Left renal pelvis (tissue), 4 donors: ENCODE measurements at places on chromosomes 13 and 19.

DNA sequence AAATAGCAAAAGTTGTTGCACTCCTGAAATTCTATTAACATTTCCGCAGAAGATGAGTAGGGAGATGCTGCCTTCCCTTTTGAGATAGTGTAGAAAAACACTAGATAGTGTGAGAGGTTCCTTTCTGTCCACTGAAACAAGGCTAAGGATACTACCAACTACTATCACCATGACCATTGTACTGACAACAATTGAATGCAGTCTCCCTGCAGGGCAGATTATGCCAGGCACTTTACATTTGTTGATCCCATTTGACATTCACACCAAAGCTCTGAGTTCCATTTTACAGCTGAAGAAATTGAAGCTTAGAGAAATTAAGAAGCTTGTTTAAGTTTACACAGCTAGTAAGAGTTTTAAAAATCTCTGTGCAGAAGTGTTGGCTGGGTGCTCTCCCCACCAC, 55.0 kb downstream of the CYSLTR2 start:
- DNase-seq = no peak

DNA sequence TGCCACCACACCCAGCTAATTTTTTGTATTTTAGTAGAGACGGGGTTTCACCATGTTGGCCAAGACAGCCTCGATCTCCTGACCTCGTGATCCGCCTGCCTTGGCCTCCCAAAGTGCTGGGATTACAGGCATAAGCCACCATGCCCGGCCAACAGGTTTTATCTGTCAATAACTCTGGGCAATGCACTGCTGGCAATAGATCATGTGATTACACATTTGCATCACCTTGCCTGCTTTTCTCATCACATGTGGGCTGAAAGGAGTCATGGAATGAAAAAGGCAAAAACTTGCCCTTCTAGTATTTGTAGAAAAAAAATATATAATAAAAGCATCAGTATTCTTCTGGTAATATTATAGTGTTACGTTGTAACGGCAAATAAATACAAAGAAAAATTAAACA, 164.5 kb downstream of the NHLRC3 start:
- DNase-seq = no peak

- DNase-seq = no peak
These were observed 66.8 kb downstream of the ATP7B start for GRCh38 chr13:51944428-51944827.

GRCh38 chr13:113916330-113916815, 52.5 kb upstream of the GAS6 start:
- DNase-seq = no peak

DNA sequence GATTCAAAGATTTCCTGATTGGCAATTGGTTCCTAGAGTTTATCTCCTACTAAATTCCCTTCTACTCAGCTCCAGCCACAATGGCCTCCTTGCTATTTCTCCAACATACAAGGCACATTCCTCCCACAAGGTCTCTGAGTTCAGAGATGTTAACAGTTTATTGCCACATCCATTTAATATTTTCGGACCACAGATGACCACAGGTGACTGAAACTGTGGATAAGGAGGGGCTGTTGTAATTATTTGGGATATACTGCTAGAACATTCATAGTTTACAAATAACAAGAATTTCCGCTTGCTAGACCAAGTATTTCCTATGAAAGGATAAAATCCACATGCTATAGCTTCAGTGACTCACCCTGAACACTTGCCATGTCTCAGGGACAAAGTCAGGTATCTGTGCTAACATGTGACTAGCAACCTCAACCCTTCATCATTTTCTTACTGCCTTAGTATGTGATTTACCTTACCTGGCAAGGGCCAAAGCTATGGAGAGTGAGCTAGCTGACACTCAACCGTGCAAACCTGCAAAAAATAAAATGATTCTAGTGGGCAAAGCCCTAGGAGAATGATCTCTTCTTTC, 117.7 kb downstream of the TBC1D4 start:
- no peak for DNase-seq

DNA sequence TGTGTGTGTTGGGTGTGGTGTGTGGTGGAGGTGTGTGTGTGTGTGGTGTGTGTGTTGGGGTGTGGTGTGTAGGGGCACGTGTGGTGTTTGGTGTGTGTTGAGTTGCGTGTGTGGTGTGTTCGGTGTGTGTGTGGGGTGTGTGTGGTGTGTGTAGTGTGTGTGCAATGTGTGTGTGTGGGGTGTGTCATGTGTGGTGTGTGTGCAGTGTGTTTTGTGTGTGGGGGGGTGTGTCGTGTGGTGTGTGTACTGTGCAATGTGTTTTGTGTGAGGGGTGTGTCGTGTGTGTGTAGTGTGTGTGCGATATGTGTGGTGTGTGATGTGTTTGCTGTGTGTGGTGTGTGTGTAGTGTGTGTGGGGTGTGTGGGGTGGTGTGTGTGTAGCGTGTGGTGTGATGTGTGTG, 6.0 kb upstream of the KPTN start:
- DNase-seq = no peak

- no peak for DNase-seq
These were observed 6.5 kb downstream of the KCNN4 start for GRCh38 chr19:43774103-43774939.

DNA sequence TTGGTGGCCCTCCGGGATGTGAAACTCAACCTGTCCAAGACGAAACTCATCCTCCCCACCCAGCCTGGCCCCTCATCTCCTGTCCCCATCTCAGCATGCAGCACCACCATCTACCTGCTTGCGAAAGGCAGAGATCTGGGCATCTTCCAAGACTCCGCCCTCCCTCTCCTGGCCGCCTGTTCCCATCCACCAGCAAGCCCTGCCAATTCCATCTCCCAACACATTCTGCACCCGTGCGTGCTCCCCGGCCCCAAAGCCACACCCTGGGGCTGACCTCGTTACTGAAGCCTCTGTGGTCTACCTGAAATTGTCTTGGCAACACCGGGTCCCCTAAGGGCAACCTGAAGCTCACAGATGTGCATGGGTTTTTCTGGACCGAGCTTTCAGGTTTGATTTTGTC, 13.2 kb upstream of the CAMSAP3 start:
- no peak for DNase-seq

DNA sequence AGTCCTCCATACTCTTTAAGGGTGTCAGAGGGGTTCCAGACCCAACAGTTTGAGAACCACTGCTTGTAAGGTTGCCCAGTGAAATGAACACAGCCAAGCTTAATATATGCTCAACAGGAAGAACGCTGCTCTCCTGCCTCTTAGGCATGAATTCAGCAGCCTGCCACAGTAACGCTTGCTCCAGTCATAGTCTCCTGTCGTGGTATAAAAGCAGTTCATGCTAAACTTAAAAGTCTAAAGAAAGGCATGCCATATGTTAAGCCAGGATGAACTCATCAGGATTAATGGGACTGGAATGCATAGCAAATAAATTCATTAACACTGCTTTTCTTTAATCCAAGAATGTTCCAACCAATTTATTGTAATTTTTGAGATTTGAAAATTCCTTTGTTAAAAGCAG, 38.7 kb downstream of the SLC7A1 start:
- DNase-seq = no peak

DNA sequence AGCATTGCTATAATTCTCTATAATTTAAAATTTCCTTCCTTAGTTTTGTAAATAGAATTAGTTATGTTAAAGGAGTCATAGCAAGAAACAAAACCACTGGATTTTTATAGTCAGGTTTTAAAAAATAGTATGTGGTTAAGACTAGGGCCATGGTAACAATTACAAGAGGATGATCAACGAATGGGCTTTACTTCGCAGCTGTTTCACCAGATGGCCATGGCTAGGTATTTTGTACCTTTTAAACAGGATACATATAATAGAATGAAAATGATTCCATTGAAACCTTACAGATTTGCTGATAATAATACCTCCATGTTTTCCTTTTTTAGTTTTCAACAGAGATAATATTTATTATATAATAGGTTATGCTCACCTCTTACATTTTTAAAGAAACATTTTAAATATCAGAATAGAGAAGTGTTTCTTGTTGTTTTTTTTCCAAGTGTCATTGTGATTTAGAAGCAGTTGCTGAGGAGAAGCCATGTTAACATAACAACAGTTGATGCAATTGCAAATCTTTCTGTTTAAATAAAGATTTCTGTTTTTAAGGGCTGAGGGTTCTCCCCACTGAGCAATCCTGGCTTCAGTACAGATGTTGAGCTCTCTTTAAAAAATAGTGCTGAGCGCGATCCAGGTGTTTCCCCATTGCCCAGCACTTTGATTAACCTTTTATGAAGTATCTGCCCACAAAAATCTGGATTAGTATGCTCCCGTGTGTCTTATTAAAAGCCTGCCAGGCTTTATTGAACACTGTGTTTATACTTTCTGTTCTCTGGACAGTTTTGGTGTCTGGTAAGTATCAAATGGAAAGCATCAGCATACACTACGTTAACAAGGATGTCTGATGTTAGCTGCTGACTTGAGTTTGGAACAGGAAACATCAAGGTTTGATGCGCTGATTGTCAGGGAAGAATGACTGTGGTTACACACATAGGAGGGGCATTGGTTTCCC, 205.3 kb downstream of the HS6ST3 start:
- no peak for DNase-seq

DNA sequence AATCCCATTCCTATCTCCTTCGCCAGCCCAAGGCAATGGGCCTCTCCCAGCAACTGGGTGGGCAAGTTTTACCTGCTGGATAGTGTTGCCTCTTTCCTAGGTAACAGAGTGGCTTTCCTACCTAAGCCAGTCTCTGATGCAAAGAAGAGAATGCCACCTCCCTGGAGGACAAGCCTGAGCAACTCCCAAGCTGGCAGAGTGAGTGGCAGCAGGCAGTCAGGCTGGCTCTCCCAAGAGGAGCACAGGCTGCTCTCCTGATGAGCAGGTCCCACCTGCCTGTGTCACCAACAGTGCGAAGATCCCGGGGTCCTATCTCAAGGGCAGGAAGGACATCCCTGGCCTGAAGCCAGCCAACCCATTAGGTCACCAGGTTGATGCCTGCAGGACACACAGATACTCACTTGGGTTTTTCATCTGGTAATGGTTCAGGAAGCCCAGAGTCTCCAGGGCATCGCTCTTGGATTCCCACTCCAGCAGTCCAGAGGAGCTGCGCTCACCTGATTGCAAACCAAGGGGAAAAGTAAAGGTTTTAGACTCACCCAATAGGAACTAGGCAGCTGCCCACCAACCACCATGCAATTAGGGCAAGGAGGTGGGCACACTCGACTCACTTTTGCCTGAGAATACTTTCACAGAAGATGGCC, 5.5 kb upstream of the ECH1 start:
- no peak for DNase-seq

- DNase-seq = no peak
These were observed 36.8 kb upstream of the ATP1A3 start for GRCh38 chr19:42030645-42031440.

- no peak for DNase-seq
These were observed 636 bp upstream of the FOXO1 start for GRCh38 chr13:40666933-40667621.

DNA sequence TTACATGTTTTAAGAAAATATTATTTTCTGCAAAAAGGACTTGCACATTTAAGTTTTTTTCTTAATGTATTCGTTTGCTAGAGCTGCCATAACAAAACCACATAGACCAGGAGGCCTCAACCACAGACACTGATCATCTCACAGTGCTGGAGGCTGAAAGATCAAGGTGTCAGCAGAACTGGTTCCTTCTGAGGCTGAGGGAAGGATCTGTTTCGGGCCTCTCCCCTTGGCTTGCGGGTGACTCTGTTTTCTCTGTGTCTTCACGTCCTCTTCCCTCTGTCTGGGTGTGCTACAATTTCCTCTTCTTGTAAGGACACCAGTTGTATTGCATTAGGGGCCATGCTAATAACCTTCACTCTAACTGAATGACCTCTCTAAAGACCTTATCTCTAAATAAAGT, 364.2 kb downstream of the IRS2 start:
- DNase-seq = no peak

DNA sequence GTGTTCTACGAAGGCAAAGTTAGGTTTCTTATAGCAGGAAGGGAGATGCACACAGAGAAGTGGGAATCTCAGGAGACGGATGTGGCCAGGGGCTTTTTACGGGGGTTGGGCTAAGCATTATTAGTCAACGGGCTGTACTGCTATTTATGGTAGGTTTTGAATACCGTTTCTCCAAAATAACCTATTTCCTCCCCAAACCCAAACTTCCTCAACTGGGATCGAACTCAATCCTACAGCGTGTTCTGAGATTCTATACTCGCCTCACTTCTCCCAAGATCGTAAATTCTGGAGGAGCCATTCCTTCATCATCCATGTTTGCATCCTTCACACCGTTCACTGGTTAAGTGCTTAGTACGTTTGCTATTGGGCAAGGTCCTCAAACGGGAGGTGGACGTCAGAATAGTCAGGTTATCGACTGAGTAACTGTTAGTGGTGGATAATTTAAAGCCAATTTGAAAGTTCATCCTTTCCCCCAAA, 1.2 kb upstream of the TRIM13 start:
- peak; percentile 31 for DNase-seq

- DNase-seq = no peak
These were observed 360.3 kb downstream of the FGF14 start for GRCh38 chr13:102041544-102041943.

DNA sequence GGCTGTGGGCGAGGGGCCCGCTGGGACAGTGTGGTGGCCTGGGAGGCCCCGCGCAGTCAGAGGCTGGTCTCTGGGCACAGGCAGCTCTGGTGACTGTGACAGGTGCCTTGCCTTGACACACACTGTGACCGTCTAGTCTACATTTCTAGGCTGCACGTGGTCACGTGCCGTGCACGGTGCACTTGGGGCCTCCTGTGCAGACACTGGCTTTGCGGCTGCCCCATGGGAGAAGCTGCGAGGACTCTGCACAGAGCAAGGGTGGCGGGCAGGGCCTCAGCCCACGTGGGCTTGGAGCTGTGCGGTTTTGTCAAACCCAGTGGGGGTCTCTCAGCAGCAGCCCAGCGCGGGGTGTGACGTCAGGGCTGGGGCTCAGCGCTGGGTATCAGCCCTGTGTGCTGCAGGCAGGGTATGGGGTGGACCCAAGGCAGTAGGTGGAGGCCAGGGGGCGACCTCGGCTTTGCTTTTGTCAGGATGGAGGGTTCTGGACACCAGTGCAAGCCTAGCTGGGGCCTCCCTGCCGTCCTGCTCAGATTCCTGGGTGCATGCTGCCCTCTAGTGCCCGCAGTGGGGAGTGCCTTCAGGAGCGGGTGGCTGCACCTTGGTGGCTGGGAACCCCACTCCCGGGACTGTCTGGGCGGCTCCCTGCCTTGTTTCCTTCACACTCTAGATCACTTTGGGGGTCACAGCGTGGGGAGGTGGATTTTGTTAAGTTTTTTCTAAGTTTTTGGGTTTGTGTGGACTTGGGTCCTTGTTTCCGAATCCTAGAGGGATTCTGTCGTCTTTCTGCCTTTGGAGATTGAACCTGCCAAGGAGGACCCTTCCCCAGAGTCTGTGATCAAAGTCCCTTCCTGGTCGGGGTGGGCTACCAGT, 62.6 kb downstream of the KDM4B start:
- DNase-seq = peak; percentile 43

GRCh38 chr19:2288338-2288817, 6.4 kb upstream of the PEAK3 start:
- no peak for DNase-seq

- DNase-seq = no peak
These were observed 29.0 kb upstream of the SLITRK6 start for GRCh38 chr13:85828094-85828684.

GRCh38 chr13:43986421-43986981, 106.8 kb downstream of the LACC1 start:
- no peak for DNase-seq

GRCh38 chr19:1852581-1853128, 4.4 kb upstream of the REXO1 start:
- no peak for DNase-seq

- DNase-seq = no peak
These were observed 15.8 kb downstream of the ACTN4 start for GRCh38 chr19:38663156-38663651.
